ENCODE measurements at places on chromosomes 13 and 19.

- DNase-seq = peak; percentile 97
These were observed 12.4 kb upstream of the CCDC9 start for GRCh38 chr19:47243776-47244547.

DNA sequence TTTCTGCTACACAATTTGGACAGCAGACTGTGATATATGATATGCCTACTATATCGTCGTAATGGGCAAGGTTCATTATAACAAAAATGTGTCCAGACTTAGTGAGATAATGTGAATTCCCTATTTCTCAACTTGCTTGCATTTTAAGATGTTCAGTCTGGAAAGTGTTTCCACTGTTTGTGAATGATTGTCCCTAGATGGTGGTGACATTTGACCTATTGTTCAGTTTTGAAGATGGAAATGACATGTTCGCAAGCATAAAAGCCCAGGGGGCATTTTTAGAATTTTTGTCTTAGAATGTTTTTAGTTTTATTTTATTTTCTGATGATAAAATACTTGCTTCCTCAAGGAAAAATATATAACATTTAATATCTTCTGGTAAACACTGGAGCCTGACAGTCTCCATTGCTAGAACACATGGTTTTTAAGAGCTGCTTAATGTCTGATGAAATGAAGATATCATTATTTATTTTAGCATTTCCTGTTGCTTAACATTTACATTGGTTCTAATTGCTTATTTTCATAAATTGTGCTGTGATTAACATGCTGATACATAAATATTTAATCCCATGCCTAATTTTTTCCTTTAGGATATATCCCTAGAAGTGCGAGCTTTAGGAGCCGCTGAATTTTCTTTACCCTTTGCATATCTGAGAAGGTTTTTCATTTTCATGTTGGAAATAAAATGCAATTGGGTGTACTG lies 27.1 kb downstream of the MBNL2 start:
- DNase-seq = no peak

GRCh38 chr19:18165794-18166544 lies 7.6 kb upstream of the IFI30 start:
- DNase-seq = no peak

DNA sequence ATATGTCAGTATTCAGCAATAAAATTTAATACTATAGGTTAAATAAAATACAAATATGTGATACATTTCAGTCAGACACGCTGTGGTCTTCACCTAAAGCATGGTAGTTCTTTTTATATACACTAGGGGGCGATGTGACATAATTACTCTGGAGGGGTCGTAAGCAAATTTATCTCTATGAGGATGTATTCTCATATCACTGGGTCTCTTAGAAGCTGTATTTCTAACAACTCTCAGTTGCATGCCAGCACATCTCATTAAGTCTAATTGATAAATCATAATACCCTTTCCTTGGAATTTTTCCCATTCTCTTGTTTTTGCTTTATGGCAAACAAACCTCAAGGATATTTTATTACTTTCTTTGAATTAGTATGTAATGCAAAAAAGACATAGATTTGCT lies 3.9 kb upstream of the PCDH17 start:
- peak; percentile 37 for DNase-seq

DNA sequence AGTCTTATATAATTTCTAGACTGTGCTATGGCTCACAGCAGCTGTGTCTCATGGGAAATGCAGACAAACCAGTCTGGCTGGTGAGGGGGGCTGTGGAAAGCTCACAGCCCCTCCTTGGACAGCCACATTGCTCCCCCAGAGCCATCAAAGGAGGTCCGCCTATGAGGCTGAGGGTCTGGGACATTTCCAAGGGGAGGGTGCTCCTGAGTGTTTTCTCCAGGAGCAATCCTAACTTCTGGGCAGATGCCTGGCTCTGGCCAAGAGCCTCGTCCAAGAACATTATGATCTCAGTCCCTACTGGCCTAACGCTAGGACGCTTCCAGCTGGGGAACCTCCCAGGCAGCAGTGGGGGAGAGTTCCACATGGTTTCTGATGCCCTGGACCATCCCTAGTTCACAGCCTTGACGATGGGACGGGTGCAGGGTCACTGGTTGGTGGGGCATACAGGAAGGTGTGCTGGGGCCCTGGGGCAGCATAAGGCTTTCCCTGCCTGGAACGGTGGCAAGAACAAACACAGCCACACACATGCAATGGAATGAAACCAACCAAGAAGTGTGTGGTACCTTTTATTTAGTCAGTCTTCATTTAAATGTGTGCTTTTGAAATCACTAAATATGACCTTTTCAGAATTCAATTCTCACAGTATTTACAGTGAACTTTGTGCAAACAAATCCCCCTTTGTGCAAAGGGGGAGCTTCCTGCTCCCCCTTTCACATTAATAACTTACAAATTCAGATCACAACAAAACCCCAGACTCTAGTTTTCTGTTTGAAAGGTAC lies 60.6 kb downstream of the CDADC1 start:
- DNase-seq = no peak

- DNase-seq = peak; percentile 88
These were observed 870.2 kb downstream of the EFNB2 start for GRCh38 chr13:105665284-105665683.

- DNase-seq = no peak
These were observed 517.1 kb downstream of the LMO7 start for GRCh38 chr13:76153239-76153638.

GRCh38 chr19:58450856-58451357 lies 515 bp upstream of the ZNF324B start:
- no peak for DNase-seq

- no peak for DNase-seq
These were observed 16.9 kb downstream of the PROSER1 start for GRCh38 chr13:39020853-39021462.

GRCh38 chr19:19260417-19261214 lies 12.5 kb downstream of the TM6SF2 start:
- no peak for DNase-seq

DNA sequence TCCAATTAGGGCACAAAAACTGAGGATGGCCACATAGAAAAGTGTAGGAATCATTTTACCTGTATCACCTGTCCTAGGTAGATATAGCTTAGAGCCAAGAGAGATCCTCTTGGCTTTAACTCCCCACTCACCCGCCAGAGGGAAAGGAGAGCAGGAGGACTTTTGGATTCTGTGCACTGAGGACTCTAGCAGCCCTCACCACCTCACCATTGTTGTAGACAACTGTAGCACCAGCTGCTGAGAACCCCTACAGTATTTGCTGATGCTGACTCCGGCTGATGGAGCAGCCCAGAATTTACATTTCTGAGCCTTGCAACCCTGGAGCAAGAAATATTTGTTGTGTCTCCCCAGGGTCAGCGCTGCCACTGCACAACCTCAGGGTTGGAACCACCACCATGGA lies 2044.4 kb downstream of the OLFM4 start:
- DNase-seq = no peak

- no peak for DNase-seq
These were observed 4.7 kb upstream of the LILRA6 start for GRCh38 chr19:54247106-54247930.

- DNase-seq = no peak
These were observed 13.1 kb downstream of the SETDB2 start for GRCh38 chr13:49457221-49457620.

GRCh38 chr19:43511324-43511723 lies 6.8 kb upstream of the PHLDB3 start:
- DNase-seq = no peak
